HL-60 (cell line): ENCODE measurements at places on chromosomes 11 and 22.

DNA sequence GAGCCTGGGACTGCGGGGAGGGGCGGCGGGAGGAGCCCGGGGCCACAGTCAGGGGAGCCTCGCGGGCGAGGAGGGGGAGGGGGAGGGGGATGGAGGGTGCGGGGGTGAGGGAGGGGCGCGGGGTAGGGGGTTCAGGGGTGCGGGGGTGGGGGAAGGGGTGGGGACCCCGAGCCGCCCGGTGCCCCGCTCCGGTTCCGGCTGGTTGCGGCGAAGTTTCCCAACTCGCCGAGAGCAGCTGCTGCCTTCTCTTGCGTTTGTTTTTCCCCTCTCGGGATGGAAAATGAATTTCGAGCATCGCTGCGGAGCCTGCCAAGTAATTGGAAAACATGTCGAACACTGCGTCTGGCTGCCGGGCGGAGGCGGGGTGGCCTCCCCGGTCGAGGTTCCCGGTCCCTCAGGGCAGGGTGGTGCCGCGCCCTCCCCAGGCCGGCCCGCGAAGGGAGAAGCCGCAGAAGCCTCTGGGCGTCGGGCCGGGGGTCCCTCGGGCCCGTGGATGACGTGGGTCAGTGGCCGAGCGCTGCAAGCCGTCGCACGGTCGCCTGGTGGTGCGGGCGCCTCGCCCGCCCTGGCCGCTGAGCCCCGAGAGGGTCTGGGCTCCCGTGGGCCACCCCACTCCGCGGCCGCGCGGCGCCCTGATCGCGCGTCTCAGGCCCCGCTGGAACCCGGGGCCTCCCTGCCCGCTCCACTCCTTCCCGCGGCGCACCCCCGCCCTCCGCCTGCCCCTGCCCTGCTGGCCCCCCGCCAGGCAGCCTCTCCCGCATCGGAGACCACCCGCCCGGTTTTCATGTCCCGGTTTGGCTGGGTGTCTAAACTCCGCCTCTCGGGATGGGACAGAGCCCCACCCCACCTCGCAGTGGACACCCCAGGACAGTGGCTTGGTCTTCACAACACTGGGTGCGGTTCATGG, 12.1 kb downstream of the SPATA19 start:
- no peak for DNase-seq

DNA sequence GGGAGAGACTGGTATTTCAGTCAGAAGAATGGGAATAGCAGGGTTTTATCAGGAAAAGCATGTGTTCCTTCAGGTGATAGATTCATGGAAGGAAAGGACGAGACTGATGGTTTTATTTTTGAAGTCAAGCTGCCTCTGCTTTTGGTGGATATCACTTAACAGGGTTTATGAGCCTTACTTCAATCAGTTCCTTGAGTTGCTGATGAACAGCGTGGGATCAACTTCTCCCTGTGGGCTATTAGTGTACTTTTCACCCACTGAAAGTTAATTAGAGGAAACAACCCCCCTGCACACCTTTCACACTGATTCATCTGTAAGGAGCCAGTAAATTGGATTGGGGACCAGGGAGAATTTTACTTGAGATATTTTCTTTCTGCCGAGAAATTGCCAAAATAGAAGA, 479.0 kb downstream of the NELL1 start:
- DNase-seq = no peak

DNA sequence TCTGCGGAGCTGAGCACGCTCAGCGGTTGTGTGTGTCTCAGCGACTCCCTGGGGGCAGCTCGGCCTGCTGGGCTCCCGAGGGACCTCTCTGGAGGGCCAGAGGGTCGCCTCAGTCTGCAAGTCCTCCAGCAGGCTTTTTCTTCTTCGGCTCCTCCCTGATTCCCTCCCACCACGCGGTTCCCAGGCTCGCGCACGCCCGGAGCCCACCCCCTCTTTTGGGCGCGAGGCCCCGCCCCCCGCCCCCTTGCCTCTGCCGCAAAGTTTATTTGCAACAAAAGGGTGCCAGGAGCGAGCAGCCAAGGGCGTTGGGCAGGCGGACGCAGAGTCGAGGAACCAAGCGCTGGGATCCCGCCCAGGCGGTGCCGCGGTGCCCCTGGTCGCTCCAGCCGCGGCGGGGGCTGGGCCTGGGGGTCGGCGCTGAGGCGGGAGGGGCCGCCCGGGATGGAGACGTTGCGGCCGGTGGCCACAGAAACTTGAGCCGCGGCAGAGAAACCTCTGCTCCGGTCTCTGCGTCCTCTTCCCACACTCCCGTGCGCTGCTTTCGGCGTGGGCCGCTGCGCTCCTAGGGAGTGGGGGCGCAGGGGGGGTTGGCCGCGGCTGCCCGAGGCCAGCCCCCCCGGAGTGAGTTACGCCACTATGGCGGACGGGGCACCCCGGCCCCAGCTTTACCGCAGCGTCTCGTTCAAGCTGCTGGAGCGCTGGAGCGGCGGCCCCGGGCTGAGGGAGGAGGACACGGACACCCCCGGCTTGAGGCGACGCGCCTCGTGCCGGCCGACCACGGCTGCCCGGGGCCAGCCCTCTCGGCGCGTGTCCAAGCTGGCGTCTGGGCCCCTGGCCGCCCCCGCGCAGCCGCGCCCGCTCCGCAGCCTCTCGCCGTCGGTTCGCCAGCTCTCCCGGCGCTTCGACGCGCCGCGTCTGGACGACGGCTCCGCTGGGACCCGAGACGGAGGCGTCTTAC, at the start of gene ARHGEF17:
Gene ARHGEF17, plus strand, starts transcription at position 274 of the 958 bp plus-strand sequence. Its CDS starts 363 bp downstream, at position 637.
- DNase-seq = peak; percentile 68

GRCh38 chr22:36577019-36577418, 48.1 kb upstream of the EIF3D start:
- no peak for DNase-seq

- DNase-seq = no peak
Observed at GRCh38 chr11:27619039-27619574, 81.1 kb downstream of the BDNF start.

DNA sequence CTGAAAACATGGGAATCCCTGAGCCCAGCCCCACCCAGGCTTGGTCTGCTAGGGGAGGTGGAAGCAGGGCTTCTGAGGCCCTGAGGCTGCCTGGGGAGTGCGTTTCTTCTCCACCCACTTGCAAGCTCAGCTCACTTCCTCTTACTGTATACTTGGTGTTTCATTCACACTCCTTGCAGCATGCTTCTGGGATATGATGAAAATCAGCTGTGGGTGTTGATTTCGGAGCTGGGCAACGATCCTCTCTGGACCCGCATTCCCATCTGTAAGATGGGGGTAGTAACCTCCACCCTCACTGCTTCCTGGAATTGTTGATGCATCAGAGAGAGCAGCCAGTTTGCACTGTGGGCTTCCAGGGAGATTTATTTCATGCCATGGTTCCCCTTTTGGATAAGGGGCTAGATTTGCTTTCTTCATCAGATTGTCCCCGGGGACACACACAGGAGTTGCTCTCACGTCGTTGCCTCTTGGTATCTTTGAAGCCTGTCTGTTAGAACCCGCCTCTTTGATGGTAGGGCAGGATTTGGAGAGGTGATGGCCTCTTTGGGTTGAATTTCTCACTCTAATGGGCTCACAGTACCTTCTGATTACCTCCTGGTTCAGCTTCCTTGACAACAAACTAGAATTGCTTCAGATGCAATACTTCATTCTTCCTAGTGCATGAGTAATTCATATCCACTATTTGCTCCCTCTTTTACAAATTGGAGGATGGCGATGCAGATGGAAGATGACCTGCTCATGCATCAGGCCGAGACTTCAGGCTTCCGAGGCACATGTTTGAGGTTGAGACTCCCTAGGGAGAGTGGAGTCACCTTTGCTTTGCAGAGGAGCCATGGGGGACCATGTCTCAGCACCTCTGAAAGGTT, 40.4 kb downstream of the BCR start:
- peak; percentile 85 for DNase-seq

DNA sequence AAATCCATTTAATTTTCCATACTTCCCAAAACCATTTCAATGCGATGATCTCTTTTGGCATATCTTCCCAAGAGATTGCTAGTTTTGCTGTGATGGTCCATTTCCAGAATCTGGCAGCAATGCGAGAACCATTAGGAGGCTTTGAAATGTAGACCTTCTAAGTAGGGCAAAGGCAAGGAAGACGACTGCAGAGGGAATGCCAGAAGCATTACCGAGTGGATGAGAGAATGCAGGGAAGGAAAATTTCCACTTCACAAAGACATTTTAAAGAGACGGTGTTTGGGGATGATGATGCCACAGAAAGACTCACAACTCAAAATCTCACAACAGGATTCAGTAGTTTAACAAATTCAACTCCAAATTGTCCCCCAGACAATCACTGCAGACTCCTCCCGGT, 471 bp upstream of the CEP126 start:
- DNase-seq = no peak

DNA sequence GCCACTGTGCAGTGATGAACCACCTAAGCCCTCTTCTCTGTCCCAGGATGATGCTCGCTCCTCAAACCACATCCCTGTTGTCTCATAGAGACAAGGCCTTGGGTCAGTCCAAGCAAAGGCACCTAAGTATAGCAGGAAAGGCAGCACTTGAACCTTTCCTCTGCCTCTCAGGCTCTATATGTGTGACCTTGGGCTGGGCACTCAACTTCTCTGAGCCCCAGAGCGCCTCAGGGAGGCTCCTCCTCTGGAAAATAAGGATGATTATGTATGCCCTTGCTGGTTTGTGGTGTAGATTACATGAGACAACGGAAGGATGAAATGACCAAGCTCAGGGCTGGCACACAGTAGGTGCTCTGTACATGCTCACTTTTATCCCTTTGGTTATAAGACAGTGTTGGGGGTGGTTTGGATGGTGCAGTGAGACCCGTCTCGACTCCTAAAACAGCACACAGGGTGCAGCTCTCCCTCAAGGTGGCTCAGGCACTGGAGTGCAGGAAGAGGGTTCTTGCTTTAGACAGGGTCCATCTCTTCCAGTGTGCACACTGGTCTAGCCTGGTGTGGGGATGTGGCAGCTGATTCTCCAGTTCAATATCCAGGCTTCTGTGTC, 40.2 kb upstream of the ACCSL start:
- DNase-seq = no peak

- DNase-seq = peak; percentile 33
Observed at GRCh38 chr11:46808799-46809431, 37.2 kb downstream of the CKAP5 start.

GRCh38 chr11:45928535-45929215, 6.2 kb downstream of the LARGE2 start:
- no peak for DNase-seq

- DNase-seq = no peak
Observed at GRCh38 chr11:131195661-131196517, 174.5 kb upstream of the NTM start.

GRCh38 chr11:128316541-128317227, 270.7 kb downstream of the ETS1 start:
- DNase-seq = peak; percentile 32

DNA sequence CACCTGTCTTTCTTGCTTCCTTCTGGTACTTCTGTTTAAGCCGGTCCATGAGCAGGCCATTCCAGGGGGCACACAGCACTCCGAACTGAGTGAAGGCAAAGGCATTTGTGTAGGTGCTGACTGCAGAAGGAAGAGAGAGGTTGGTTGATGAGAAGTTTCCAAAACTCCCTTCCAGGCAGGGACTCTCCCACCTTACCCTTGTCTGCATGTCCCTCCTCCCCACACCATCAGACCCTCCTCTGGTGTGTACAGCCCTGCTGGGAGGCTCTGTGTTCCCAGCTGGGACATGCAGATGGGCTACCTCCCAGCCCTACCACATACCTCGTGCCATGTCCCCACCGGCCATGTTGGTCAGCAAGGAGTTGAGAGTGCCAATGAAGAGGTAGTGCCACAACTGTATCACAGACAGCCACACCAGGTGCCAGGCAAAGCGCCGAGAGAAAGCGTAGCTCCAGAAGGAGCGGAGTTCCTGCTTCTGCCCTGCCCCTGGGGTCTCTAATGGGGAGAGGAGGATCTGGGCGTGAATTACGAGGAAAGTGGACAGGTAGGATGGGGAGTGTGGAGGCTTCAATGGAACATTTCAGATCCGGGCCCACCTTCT, 12.2 kb downstream of the SLC43A3 start:
- DNase-seq = peak; percentile 63

DNA sequence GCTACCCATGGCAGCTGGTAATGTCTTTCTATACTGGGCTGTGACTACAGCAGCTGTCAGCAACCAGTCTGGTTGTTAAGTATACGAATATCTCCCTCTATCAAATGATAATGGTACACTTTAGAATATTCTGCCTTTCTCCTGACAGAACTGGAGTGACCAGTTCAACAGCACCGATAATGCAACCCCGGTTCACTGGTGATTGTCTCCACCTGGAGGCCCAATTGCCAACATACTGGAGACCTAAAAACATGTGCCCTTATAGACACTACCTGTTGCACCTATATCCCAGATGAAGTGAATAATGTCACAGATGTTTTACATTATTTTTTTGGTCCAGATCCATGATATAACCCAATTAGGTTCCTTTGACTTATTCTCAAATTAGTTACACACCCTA, 21.1 kb downstream of the OR5P2 start:
- no peak for DNase-seq

GRCh38 chr11:4436411-4436810, 12.7 kb upstream of the OR52K2 start:
- peak; percentile 48 for DNase-seq
